ENCODE measurements at places on chromosomes 1 and 21.

GRCh38 chr1:7785108-7785507 is 1.0 kb downstream of the PER3 start:
- DNase-seq, result no peak

- no peak for DNase-seq
Observed at GRCh38 chr1:47971385-47972160, 25.6 kb downstream of the TRABD2B start.

DNA sequence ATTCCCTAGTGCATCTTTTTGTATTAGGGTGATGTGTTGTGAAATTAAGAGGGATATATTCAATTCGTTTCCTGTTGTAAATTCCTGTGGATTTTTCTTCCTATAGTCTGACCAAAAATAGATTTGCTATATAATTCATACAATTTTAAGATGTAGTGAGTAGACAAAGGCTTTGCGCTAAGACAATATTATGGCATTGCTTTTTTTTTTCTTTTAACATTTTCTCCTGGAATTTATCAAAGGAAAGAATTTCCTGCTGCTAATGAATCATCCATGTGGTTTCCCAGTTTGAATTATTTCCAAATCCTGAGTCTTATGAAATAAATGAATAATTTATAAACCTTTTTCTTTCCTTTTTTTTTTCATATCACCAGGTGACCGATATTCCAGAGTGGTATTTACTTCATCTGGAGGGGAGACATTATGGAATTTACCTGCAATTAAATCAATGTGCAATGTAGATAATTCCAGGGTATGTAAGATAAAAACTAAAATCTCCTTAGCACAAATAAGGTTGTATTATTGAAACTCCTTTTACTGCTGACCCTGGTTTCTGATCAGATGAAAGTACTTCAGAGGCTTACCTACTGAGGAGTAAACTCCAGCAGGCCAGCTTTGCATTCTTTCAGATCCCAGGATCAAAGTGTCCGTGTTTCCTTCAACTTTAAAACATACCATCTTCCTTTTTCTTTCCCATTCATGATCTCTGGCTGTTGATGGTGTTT is 148.4 kb downstream of the TLR5 start:
- DNase-seq, result no peak

- DNase-seq, result no peak
Observed at GRCh38 chr1:108141621-108142020, 58.5 kb downstream of the SLC25A24 start.

- no peak for DNase-seq
Observed at GRCh38 chr1:186082235-186082937, 292.7 kb downstream of the TPR start.

- no peak for DNase-seq
Observed at GRCh38 chr1:33709783-33710718, 153.8 kb upstream of the HMGB4 start.

GRCh38 chr21:37710546-37711285 is 205.5 kb downstream of the KCNJ6 start:
- DNase-seq, result no peak

- DNase-seq, result no peak
Observed at GRCh38 chr1:209648346-209648745, 3.9 kb downstream of the LAMB3 start.

DNA sequence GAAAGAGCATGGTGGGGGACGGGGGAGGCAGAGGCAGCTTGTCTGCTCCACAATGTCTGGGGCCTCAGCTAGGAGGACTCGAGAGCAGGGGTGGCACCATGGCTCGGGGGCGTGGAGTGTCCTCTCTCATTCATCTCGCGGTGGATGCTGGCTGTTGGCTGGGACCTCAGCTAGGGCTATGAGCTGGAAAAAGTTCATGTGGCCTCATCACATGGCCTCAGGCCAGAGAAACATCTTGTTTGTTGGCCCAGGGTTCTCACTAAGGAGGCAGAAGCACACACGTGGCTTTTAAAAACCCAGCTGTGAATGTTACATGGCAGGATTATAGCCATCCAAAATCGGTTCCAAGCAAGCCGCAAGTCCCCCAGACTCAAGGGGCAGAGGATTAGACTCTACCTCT is 6.2 kb upstream of the CENPS start:
- no peak for DNase-seq

DNA sequence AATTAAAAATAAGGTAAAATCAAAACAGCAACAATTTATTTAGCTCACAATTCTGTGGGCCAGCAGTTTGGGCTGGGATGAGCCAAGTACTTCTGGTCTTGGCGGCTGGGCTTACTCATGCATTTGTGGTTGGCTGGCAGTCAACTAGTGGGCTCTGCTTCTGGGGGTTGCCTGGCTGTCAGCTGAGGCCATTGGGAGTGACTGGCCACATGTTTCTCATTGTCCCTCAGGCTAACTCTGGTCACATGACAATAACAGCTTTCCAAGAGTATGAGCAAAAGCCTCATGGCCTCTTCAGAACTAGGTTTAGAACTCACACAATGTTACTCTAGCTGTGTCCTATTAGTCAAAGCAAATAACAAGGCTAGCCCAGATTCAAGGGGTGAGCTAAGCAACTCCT is 15.6 kb upstream of the CHIA start:
- DNase-seq, result no peak

DNA sequence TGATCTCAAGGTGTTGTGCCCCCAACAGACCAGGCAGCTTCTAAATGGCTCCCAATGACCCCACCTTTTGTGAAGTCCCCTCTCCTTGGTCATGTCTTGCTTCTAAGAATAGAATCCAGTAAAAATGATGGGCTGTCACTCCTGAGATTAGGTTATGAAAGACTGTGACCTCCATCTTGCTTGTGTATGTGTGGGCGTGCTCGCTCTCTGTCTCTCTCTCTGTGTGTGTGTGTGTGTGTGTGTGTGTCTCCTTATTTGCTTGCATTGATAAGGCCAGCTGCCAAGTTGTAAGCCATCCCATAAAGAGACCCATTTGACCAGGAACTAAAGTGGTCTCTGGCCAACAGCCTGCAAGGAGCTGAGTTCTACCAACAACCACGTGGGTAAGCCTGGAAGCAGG is 22.9 kb upstream of the TMEM51 start:
- no peak for DNase-seq

GRCh38 chr1:248739572-248740205 is 15.9 kb downstream of the LYPD8 start:
- no peak for DNase-seq

- no peak for DNase-seq
Observed at GRCh38 chr1:15760520-15761211, 2.1 kb downstream of the FBLIM1 start.

DNA sequence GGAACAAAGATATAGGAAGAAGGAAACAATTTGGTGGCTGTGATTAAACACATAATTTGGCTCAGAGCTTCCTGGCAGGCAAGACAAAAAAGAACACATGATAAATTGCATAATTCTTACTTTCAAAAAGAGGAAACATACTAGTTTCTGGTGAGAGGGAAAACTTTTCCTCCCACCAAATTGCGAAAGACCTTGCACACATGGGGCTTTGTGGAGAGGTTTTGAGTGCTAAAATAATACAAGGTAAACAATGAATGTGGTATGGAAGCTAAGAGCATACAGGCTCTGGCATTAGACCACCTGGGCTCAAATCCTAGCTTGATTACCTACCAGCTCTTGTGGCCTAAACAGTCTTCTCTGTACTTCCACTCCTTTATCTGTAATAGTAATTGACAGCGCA is 140.2 kb upstream of the HOOK1 start:
- no peak for DNase-seq

DNA sequence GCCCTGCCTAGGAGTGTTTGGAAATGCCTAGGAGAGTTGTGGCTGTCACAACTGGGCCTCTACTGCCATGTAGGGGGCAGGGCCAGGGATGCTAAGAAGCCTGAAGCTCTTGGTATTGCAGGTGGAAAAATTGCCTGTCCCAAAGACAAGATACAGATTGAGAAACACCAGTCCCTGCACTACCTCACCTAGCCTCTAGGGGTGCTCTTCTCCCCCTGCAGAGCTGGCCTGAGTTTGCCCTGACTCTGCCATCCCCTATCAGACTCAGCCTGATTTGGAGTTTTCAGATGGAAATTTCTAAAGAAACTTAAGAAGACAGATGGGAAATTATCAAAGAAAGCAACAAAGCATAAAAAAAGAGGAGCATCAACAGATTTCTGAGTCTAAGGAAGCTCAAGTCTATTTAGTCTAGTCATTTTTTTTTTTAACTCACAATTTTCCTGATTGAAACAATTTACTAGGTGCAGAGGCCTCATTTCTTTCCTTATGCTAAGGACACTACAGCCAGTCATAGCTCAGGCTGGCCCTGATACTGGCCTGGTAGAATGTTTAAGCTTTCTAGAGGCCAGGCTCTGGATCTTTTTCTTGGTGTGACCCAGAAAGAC is 61.4 kb upstream of the LRRN2 start:
- DNase-seq, result peak; percentile 1

DNA sequence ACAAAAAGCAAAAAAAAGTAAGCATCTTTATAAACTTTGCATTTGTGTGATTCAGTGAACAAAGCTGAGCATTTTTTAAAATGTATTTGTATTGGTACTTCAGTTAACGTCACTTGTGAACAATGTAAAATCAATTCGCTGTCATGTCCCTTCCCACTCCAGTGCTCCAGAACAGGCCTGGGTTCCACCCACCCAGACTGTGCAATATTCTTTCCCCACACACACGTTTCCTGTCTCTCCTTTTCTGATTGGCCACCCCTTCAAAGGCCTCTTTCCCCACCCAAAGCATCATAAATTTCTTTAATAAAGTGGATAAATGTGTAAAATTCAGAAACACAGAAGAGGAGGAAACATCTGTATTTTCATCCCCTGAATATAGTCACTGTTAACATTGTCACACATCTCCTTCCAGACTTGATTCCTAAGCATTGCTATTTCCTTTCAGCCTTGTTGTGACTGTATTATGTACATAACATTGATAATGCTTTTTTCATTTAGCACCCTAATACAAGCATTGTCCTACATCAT is 12.0 kb downstream of the CLEC20A start:
- DNase-seq, result no peak
